ENCODE measurements at places on chromosomes 11 and 22.

- DNase-seq = no peak
Measured at GRCh38 chr22:41976070-41976901, 7.0 kb downstream of the SEPTIN3 start.

DNA sequence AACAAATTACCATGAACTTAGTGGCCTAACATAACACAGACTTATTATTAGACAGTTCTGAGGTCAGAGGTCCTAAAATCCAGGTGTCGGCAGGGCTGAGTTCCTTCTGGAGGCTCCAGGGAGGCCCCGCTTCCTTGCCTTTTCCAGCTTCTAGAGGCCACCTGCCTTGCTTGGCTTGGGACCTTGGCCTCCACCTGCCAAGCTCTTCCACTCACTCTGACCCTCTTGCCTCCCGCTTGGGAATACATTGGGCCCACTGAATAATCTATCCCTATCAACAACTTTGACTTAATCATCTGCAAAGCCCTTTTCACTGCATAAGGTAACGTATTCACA, 3.2 kb upstream of the MS4A10 start:
- DNase-seq = no peak

DNA sequence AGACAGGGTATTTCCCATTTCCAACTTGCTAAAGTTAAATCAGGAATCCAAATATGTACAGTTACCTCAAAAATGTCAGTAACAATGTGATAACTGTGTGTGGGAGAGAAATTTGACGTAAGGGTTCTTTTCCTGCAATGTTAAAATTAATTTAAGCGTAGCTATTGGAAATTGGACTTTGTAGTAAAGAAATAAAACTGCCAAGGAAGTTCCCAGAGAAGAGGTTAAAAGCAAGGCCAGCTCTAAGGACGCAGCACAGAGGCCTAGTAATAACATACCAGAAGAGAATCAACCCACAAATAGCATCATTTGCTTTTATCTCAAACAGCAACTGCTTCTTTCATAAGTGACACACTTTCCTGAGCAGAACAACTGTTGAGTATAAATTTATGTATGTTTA, 36.8 kb upstream of the GRIA4 start:
- no peak for DNase-seq

GRCh38 chr11:78379039-78379670, 38.5 kb downstream of the GAB2 start:
- no peak for DNase-seq

- no peak for DNase-seq
Measured at GRCh38 chr11:44564670-44565210, 723 bp upstream of the CD82 start.

GRCh38 chr22:44495629-44496028, 2.4 kb downstream of the RTL6 start:
- no peak for DNase-seq

All from CD4-positive, alpha-beta T cell treated with Interferon alpha-2 for 1 hour (primary cell).